ENCODE measurements at places on chromosomes 3 and 15.

DNA sequence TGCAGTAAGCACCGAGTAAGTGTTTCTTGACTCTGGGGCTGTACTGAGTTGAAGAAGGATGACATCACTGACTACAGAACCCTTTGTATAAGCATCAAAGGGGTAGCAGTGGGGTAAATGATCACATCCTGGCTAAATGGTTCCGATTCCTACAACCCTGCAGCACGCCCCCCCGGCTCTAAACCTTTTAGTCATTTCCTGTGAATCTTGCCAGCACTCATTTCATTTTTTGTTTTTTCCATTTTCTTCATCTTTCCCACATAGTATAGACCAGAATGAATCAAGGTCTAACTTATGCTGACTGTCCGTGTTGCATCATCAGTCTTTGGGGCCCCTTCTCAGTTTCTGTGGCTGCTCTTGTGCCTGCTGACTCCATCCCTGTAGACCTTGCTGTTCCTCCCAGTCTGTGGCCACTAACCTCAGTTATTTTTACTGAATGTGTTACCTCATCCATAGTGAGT is 383.1 kb upstream of the TPRG1 start:
- DNase-seq: peak; percentile 42

DNA sequence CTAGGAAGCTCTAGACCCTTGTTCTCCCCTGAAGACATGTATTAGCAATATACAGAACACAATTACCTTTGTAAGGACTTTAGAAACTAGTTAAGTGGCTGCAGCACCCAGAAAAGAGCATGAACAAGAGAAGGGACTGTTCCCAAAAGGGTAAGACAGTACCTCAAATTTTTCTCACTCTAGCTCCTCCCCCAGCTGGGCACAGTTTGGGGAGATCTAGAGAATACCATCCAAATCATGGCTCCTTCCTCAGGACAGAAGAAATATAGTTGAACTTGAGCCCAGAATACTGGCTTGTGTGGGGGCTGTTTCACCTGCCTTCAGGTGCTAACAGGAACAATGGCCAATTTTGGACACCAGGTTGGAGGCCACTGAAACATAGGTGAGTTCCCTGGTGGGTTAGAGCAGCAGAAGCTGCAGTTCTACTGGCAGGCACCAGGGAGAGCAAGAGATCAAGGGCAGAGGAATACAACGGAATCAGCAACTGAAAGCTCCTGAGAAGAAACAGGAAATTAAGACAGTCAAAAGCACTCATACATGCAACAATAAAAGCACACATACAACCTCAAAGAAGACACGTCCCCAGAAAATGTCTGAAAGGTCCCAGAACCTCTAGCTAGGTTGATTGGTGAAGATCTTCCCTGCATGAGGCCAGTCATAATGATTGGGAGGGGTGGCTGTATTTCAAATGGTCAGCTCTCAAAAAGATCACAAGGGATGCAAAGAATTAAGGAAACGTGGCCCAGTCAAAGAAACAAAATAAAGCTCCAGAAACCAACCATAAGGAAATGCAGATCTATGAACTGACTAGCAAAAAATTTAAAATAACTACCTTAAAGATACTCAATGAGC is 104.9 kb upstream of the ASB14 start:
- peak; percentile 51 for DNase-seq

DNA sequence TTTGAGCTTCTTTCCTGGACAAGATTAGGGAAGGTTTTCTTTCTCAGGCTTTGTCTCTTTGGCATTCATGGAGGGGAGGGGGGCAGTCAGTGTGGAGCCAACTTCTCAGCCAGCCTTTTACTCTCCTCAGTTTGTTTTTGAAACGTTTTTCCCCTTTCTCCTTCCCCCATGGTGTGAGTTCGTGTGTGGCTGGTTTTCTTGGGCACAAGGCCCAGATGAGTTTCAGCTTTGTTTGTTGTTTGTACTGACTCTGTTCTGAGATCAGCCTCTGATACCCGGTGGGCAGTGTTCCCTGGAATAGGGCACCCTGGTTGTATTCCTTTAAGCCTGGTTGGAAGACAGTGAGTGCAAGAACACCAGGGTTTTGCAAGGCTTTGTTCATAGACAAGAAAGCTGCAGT is 168.2 kb upstream of the RARB start:
- DNase-seq: no peak

- DNase-seq: no peak
Observed at GRCh38 chr3:185558395-185558794, 6.0 kb upstream of the LIPH start.

- DNase-seq: no peak
Observed at GRCh38 chr3:161239700-161240099, 18.6 kb downstream of the NMD3 start.

DNA sequence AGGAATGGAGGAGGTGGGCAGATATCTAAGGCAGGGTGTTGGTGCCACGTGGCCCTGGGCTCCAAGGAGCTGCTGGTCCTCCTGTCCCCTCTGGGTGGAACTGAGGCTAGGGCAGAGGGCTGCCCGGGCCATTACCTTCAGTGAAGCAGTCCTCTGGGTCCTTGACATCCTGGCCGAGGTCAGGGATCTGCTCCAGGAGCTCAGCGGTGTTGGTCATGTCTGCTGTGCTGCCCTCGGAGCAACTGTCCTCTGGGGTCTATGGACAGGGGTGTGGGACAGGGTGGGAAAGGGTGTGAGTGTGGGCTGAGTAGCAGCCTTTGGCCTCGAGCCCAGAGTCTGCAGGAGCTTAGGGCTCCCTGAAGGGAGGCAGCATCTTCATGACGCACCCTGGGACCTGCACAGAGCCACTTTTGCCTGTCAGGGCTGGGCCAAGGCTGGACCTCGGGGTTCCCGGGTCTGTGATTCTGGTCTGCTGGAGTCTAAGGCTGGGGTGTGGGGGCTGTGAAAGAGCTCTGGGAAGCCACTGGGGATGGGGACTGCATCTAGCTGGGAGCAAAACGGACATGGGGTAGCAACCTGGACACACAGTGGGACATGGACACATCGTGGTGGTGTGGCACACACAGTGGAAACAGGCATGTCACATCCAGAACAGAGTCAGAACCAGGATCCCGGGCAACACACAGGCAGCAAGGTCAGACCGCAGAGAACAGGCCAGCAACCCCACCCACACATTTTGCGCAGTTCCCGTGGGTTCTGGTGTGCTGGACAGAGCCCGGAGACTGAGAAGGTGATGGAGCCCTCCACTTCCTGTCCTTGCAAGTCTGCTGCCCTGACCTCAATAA is 72.7 kb downstream of the SCN5A start:
- no peak for DNase-seq

DNA sequence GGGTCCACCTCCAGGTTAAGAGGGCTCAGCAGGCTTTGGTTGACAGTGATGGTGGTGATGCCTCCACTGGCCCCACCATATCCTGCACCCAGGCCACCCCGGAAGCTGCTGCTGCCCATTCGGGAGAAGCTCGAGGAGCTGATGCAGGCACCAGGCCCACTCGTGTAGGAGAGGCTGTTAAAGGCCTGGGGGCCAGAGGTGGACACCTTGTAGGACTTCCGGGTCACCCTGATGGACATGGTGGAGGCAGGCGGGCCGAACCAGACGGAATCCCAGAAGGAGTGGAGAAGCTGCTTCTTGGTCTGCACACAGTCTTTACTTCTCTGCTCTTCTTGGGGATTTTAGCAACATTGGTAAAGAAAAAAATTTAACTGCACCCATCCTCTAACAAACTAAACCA is 65.2 kb upstream of the CDAN1 start:
- no peak for DNase-seq

Data from activated gamma-delta T cell treated with Interleukin-2 at 50 U/mL for 16 hours (primary cell).